ENCODE measurements at places on chromosomes 4 and X.
A peak's percentile ranks its signal among the peaks of the same experiment; 100 is the strongest.

- no peak for DNase-seq
Observed at GRCh38 chrX:123223409-123223808, 39.3 kb downstream of the GRIA3 start.

DNA sequence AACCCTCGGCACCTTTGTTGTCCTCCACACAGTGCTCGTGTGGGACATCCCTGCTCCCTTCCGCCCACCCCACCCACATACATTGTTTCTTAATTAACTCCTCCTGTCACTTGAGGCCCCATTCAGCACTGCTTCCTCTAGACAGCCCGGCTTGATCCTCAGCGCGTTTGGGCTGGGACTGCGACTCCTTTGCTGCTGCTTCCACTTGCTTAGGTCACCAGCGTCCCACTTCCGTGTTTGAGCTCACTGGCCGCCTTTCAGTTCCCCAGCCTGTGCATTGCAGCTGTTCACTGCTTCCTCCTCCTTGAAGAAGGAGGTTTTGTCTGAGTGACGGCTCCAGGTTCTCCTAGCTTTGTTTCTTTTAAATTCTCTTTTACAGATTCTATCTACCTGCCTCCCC lies 16.1 kb downstream of the RNF4 start:
- DNase-seq, result no peak

- no peak for DNase-seq
Observed at GRCh38 chrX:27619975-27620374, 29.8 kb downstream of the DCAF8L2 start.

GRCh38 chrX:5681159-5681558 lies 547.5 kb downstream of the NLGN4X start:
- DNase-seq, result no peak

DNA sequence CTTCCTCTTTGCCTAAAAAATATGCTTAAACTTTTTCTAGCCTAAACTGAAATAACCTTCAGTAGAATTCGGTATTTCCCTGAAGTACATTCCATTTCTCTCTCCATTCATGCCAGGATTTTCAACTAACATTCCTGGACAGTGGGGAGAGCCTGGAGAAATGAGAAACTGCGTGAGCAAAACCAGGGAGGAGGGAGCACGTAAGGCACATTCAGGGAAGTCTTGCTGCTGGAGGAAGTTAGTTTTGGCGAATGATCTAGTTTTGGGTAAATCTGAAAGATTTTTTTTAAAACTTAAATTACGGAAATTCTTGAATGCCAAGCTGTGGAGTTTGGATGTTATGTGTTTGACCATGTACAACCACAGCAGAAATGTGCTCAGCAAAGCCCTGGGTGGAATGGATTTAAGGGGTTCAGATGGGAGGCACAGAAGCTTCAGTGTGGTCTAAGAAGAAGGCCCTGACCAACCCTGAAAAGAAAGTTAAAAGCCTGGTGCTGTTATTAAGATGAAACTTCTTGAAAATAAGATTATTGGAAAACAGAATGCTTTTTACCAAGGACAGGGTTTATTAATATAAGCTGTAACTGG lies 347.8 kb downstream of the ANK2 start:
- no peak for DNase-seq

DNA sequence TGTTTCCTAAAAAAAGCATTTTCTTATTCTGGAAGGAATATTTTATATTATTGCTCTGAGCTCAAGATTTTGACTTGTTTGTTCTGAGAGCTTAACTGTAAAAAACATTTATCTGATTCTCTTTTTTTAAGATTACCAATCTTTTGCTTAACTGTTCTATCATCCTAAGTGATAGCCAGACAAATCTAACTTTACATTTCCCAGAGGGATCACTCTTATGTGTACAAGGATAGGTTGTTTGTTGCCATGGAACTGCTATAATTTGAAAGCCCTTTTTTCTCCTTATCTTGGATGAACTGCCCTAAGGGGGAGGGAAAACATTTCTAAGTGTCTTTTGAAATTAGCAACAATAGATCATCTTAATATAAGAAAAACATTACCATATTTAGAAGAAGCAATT lies 494.7 kb downstream of the TRAM1L1 start:
- DNase-seq, result no peak

GRCh38 chrX:50691820-50692219 lies 122.2 kb downstream of the SHROOM4 start:
- peak; percentile 24 for DNase-seq

- DNase-seq, result no peak
Observed at GRCh38 chrX:17086317-17086716, 139.9 kb downstream of the REPS2 start.

GRCh38 chrX:11724122-11725017 lies 33.7 kb upstream of the MSL3 start:
- DNase-seq, result no peak

DNA sequence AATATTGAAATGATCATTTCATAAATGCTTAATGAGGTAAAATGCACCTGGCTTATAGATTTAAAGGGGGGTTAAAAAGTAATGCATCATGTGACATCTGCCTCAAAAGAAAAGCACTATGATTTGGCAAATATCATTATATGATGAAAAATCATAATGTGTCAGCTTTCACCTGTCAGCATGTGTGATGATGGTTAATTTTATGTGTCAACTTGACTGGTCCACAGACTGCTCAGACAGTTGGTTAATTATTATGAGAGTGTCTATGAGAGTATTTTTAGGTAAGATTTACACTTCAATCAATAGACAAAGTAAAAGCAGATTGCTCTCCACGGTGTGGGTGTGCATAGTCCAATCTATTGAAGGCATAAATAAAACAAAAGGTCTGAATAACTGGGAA lies 1986.7 kb downstream of the PCDH7 start:
- DNase-seq, result no peak

DNA sequence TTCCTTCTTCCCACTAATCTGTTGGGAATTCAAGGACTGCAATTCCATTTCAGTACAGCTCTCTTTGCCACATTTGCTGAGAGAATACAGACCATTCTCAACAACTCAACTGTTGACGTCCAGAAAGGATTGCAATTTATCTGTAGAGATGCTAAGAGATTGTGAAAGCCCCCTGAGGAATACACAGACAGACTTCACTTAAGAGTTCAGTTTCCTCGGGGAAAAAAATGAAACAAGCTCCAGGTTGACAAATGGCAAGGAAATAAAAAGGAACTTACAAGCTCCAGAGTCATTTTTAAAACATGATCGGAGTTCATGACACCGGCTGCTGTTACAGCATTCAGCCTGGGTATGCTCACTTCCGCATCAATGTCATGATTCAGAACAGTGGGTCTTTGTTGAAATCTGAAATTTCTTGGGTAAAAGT lies 13.8 kb downstream of the TLR10 start:
- DNase-seq, result no peak

Data from Panc1 (cell line).